Stimulated activated CD8-positive, alpha-beta memory T cell treated with anti-CD3 and anti-CD28 coated beads, Interleukin-7, amount 100 ng/mL, for 1 hour (primary cell): ENCODE measurements at places on chromosomes 11 and 22.

- no peak for DNase-seq
Observed at GRCh38 chr11:14124886-14125285, 162.4 kb downstream of the SPON1 start.

GRCh38 chr11:38219636-38220035 lies 1621.6 kb upstream of the RAG2 start:
- DNase-seq = no peak

GRCh38 chr11:68340784-68341556 lies 28.6 kb downstream of the LRP5 start:
- no peak for DNase-seq

DNA sequence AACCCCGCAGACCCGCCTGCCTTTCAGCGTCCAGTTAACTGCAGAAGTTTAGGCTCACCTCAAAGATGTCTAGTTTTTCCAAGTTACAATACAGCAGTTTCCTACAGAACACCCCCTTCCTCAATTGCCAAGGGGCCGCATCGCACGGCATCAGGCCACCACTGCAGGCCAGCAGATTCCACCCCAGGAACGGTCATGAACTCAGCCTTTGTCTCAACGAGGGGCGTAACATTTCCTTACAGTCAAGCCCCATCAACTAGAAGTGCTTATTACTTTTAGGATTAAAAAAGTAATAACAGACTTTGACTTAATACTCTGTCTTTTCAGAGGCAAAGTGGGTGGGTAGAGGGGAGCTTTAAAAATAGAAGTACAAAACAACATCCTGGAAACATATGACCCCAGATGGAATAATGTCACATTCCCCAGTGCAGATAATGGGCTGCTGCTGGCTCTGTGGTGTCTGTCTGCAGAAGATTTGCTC lies 36.3 kb downstream of the PPP2R1B start:
- DNase-seq = no peak

- DNase-seq = no peak
Observed at GRCh38 chr11:39239553-39239952, 2219.9 kb downstream of the LRRC4C start.

DNA sequence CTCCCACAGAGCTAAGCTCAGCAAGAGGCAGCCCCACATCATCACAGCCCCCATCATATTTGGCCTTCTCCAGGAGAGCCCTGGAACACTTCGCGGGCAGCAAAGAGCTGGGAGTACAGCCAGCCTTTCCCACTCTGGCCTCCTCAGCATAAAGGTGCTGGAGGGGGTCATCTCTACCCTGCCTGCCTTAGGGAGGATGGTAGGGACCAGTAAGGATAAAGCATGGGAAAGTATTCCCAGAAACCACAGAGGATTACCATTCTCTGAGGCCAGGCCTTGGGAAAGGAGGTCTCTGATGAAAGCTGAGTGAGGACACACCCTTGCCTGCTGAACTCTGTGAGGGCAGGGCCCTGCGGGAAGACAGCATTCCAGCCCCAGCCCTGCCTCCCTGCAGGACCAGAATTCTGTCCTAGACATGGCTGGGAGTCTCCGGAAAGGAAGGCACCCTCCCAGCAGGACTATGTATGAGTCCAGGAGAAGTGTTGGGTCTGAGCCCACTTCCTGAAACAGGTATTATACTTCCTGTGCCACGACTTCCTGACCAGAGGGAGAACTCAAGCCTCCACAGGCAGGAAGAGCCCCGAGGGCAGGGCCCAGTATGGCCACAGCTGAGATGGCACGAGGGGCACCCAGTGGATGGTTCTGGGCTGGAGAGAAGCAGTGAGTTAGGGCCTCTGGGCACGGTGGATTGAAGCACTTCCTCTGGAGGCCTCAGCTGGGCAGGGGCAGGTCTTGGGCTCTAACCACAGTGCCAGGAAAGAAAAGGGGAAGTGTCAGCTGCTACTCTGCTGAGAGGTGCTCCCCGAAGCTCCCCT lies 12.9 kb upstream of the CASTOR1 start:
- no peak for DNase-seq

DNA sequence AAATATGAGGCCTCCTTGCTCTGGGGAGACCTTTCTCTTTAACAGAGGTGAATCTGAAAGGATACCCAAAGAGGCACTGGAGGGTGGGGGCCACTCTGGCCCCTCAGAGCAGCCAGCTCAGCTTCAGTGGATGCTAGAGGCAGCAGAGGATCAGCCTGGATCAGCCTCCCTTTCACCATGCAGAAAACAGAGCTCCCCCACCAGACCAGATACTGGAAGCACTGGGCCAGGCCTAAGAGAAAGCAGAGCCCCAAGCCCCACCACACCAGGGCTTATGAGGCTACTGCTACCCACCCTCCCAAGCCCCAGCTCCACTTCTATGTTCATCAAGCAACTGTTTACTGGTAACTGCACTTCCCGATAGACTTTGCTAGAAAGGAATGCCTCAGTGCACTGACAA lies 4.0 kb upstream of the SLC43A3 start:
- no peak for DNase-seq

DNA sequence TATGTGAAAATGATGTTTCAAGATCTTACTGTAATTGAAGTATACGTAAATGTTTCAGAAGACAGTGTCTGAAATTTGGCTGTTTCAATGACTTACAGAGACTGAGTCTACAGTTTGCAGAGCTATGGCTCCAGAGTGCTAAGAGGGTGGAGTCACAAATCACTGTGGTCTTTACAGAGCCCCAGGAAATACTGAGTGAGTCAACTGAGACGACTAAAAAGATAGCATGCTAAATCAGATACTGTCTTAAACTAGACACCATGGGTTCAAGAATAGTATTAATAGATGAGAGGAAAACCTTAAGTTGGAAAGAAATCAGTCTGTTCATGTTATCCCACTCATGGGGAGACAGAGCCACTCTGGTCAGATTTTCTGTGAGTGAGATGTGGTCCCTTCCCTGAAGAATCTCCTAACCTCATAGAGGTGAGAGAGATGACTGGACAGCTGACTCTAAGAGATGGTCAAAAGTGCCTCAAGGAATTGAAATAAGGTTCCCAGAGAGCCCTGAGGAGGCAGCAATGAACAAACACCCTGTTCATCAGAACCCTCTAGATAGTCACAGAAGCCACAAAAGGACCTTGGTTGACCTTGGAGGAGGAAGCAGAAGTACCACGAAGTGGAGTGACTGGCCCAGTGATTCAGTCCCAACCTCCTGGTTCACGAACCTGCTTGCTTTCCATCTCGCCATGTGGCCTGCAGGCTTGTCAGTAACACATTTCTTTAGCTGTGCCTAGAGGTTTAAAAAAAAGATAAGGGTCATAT lies 30.2 kb downstream of the C11orf91 start:
- no peak for DNase-seq
